Hematopoietic multipotent progenitor cell (in vitro differentiated cells): ENCODE measurements at places on chromosomes 7 and 10.

DNA sequence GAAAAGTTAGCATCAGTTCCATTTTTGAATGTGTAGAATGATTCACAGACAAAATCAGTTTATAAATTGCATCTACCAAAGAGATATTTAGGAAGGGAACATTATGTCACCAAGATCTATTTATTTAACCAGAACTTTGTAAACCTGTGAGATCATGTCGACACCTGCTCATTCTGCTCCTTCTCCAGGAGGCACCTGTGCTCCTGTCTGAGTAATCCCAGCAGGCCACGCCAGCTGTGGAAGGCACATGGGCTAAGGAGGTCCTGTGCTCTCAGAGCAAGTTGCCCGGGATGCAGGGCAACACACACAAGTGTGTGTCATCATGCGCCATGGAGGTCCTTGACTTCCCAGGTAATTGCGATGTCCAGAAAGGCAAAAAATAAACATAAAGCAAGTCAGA is 45.5 kb upstream of the ADARB2 start:
- DNase-seq = no peak

- DNase-seq = no peak
Measured at GRCh38 chr7:41627645-41628298, 75.1 kb downstream of the INHBA start.

DNA sequence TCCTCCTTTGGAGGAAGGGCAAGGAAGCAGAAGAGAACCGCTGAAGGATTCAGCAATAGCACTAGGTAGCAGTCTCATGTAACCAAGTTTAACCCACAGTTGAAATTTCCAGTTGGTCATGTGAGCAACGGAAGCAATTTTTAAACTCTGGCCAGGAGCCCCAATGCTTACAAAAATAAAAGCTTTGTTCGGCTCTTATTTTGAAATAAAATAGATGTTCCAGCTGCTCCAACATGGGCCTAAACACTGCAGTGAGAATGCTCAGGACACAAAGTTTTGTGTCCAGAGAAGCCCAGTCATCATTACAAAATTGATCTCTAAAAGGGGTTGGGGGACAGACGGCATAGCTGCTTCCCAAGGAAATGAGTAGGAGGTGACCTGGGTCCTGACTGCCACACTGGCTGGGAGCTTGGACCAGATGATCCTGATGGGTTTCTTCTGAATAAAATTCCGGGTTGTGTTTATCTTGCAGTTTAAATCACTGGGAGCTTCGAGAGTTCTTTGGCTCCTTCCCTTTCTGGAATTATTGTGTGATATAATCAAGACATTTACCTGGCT is 452 bp upstream of the TMEM140 start:
- peak; percentile 86 for DNase-seq

- DNase-seq = no peak
Measured at GRCh38 chr10:10498781-10499180, 518.9 kb upstream of the CELF2 start.

DNA sequence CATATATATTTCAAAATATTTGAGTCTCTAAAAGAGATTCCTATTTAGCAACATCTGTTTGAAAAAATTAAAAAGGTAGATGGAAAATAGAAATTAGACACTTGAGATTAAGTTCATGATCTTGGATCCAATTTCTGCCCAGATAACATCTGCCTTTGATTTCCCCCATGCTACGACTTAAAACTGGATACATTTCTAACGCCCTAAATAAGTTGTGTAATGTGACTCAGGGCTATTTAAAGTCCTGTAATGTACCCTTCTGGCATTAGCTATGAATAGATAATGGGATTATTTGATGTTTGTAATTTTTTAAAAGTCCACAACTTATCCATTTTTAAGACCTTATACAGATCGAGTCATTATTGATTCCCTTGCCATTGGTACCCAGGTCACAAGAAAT is 23.4 kb downstream of the CFAP43 start:
- no peak for DNase-seq
